ENCODE measurements at places on chromosomes 1 and 21.

DNA sequence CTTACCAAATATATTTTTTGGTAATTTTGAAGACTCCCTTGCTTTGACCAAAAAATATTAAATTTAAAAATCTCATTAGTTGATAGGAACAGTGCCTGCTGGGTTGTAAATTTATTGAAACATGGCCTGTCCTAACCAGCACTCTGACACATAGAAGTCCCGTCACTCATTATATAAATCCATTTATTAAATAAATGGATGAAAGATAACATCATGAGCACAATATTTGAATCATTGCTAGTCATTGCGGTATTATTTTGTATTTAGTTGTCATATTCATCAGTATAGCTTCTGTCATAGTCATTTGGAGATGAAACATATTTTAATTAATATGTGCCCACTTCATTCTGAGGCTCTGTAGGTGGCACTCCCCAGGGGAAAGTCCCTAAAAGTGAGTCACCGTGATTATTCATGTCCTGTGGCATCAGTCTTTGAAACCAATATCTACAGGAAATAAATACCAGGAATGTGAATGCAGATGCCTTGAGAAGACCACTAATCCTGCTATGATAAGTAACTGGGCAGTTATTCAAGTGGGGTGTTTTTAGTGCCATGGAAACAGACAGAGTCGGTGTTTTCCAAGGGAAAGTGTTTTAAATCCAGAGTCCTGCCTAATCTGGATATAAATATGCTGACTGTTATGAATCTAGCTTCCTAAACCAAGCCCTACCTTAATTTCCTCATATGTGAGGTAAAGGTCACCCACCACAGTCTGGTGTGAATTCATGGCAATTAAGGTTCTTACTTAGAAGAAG, 302.0 kb downstream of the DUSP10 start:
- no peak for DNase-seq

- DNase-seq, result no peak
Observed at GRCh38 chr1:171913385-171913784, 72.1 kb downstream of the DNM3 start.

DNA sequence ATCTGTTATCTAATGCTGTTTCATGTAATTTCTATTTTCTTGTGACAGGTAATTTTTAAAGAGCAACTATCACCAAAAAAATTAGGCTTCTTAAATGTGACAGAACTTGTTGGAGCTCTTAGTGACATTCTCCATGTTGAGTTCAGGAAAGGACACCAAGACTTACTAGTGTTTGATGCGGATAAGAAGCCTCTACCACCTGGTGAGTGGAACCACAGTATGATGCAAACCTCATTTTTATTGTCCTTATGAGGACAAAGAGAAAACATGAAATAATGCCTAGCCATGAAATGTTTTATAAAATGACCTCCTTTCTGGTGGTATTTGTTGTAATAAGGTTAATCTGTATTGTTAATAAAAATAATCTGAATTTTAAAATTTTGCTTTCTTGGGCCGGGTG, 39.1 kb downstream of the TDRD5 start:
- no peak for DNase-seq

GRCh38 chr1:118997225-118997624, 9.1 kb upstream of the TBX15 start:
- no peak for DNase-seq

- DNase-seq, result peak; percentile 89
Observed at GRCh38 chr1:44721485-44722361, 9.2 kb downstream of the RNU5D-1 start.

GRCh38 chr1:226882631-226883409, 12.4 kb downstream of the PSEN2 start:
- no peak for DNase-seq

DNA sequence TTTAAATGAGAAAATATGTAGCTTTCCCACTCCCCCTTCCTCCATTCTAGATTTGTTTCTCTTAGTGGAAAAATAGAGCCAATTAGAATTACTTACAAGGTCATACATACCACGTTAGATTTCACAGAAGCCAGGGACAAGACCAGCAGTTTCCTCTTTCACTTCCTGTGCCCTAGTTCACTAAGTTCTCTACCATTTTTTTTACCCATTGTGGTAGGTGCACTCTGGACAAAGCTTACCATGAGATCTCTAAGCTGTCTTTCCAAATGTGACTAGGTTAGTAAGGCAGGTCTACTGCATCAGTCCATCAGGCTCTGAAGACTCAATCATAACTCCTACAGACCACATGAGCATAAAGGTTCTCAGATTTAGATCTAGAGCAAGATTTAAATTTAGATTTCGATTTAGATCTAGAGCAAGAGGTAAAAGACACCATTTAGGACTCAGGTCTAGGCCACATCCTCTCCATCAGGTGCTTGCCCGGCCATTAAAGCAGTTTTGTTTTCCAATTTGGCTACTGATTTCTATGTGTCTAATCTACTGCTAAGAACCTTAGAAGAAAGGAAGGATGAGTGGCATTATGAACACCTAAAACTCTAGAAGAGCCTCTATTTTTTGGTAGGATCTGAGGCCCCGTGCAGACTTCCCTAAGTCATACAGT, 235.3 kb downstream of the FAF1 start:
- DNase-seq, result peak; percentile 13

- DNase-seq, result no peak
Observed at GRCh38 chr1:165855010-165855838, 27.8 kb downstream of the UCK2 start.

DNA sequence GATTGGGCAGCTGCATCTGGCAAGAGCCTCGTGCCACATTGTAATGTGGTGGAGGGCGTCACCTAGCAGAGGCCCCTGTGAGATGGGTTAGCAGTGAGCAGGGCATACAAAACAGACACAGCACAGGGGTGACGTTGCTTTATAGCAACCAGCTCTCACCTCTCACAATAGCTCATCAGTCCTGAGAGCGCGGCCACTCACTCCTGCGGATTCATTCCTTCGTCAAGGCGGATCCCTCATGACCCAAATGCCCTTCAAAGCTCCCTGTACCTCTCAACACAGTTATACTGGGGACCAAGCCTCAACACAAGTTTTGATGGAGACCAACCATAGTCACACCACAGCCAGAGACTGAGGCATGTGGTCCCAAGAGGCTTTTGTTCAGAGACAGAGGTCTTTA, 22.9 kb downstream of the SLC37A1 start:
- DNase-seq, result no peak

- DNase-seq, result no peak
Observed at GRCh38 chr21:41373253-41373652, 11.4 kb downstream of the MX2 start.

DNA sequence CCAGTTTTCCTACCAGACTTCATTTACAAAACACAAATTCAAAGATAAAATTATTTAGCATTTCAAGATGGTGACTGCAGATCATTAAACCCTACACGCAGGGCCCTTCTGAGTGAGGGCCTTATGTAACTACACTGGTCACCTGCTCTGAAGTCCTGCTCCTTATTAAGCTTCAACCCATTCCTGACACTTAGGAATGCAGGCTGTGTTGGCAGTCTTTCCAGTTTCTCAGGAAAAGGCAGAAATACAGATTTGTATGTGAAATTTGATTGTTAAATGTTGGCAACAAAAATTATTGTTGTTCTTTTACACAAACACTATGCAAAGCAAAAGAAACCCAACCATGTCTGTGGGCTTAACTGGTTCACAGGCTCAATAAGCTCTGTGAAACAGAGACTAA, 25.8 kb upstream of the BCAS2 start:
- DNase-seq, result no peak

GRCh38 chr1:115880981-115881672, 40.2 kb upstream of the NHLH2 start:
- DNase-seq, result no peak

DNA sequence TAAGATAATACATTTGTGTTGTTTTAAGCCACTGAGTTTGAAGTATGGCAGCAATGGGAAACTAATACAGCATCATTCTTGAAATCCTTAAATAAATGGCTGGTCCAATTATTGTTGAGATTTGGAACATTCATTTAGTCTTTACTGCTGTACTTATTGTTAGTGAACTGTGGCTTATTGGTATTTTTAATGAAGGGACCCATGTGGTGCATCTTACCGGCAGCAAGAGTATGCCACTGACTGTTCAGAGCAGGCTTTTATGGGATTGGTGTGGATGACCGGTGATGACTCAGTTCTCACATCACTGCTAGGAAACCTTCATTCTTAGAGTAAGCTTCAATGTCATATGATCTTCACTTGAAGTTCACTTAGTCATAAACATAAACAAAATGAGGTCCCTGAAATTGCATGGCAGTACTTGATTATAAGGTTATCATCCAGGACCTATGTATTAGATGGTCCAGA, 31.5 kb downstream of the PRKAA2 start:
- no peak for DNase-seq

- DNase-seq, result no peak
Observed at GRCh38 chr1:69421286-69421685, 146.4 kb upstream of the LRRC7 start.

DNA sequence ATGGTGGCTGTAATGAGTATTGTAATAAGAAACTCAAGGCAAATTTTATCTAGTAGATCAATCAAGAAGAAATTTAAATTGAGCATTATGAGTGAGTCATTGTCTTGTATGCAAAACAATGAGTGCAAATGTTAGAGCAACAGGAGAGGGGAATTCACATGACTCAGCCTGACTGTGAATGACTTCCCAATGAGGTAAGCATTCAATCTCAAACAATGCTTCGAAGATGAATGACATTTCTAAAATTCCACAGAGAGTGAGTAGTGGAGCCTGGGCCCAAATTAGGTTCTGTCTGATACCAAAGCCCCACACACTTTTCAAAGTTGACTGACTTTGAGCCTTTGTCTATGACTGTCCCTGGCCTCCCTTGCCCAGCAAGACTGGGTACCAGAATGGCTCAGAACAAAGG, 738.0 kb downstream of the PTPRU start:
- DNase-seq, result no peak

- peak; percentile 68 for DNase-seq
Observed at GRCh38 chr1:36099681-36100341, 11.1 kb downstream of the ADPRS start.

- no peak for DNase-seq
Observed at GRCh38 chr21:42781150-42781970, 98.0 kb downstream of the WDR4 start.

DNA sequence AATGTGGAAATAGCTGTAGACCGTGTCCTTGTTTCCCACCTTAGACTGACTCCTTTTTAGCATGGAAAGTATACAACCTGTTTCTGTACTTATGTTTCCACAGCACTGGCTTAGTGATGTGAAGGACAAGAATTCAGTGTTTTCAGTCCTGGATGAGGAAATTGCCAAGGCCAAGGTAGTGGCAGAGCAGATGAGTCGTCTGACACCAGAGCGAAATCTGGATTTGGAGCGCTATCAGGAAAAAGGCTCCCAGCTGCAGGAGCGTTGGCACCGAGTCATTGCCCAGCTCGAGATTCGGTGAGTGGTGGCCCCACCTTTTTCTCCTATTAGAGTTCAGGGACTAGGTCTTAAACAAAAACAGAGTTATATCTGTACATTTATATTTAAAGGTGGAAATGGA, 112.6 kb downstream of the MACF1 start:
- DNase-seq, result no peak
